ENCODE measurements at places on chromosomes 12 and 14. TPM values are rescaled to one million over a fixed set of nuclear protein-coding genes. Genes with fewer than 3 reads are reported as not detected.

IFI27L2 gene
- polyA plus RNA-seq, result 15.3 TPM

ASIC1 gene
- 8.0 TPM for polyA plus RNA-seq

POTEG gene
- not detected for polyA plus RNA-seq

GALNT9 gene
- polyA plus RNA-seq, result 18.0 TPM

GLI1 gene
- polyA plus RNA-seq, result 4.2 TPM

KLRK1 gene
- polyA plus RNA-seq, result 14.9 TPM

SLCO1B1 gene
- polyA plus RNA-seq, result not detected

OVCH1 gene
- polyA plus RNA-seq, result 0.83 TPM

OSGEP gene
- 248 TPM for polyA plus RNA-seq
